ENCODE measurements at places on chromosomes 3 and 15.

- DNase-seq: no peak
- H3K27me3 ChIP-seq: no peaks in the 10 kb centered on the region
- no peak overlapping the region for H3K27ac ChIP-seq
- peaks cover 5% of the 10 kb centered on the region for H3K36me3 ChIP-seq
These were observed 6.5 kb downstream of the KLHL18 start for GRCh38 chr3:47288966-47289910.

- peaks cover 22% of the 10 kb centered on the region for H3K4me1 ChIP-seq
- no peak for DNase-seq
- no peak overlapping the region for H3K4me3 ChIP-seq
- no peaks in the 10 kb centered on the region for H3K27me3 ChIP-seq
- H3K27ac ChIP-seq: peak overlapping the region; percentile 63
These were observed 17.0 kb upstream of the CCNL1 start for GRCh38 chr3:157176934-157177333.

DNA sequence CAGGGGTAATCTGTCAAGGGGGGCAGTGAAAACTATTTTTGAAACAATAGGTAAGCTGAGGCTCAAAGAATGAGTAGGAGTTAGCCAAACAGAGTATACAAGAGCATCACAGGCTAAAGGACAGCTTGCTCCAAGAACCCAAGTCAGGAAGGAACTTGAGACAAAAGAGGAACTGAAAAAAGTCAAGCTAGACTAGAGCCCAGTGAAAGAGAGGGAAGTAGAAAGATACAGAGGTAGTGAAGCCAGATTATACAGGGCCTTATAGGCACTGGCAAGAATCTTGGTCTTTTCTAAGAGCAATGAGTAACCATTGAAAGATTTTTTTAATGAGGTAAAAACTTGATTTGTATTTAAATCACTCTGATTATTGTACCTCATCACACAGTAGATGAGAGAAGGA is 69.9 kb downstream of the FILIP1L start:
- H3K4me3 ChIP-seq: no peak overlapping the region
- no peaks in the 10 kb centered on the region for H3K27me3 ChIP-seq
- DNase-seq: no peak

DNA sequence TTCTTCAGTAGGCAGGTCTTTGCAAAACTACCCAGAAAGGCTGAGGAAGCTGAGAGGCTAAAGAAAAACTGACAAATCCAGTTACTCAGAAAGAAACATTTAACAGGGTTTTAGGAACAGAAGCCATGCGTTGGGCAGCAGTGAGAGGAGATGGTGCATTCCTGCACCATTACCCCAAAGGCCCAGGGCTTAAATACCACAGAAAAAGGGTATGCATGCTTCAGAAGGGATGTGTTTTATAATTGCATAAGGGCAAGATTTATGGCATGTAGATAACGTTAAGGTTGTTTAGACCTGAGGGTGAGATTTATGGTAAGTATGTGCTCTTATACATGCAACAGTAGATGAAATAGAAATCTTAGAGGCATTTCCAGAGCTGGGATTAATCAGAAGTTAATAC is 10.0 kb downstream of the C3orf52 start:
- peaks cover 30% of the 10 kb centered on the region for H3K4me1 ChIP-seq
- peaks cover 2% of the 10 kb centered on the region for H3K36me3 ChIP-seq
- DNase-seq: no peak
- no peak overlapping the region for H3K27ac ChIP-seq
- no peak overlapping the region for H3K4me3 ChIP-seq
- H3K27me3 ChIP-seq: no peaks in the 10 kb centered on the region

GRCh38 chr15:91199511-91199910 is 99.5 kb downstream of the SV2B start:
- DNase-seq: peak; percentile 79
- peaks cover 2% of the 10 kb centered on the region for H3K27me3 ChIP-seq
- H3K36me3 ChIP-seq: no peaks in the 10 kb centered on the region
- no peak overlapping the region for H3K27ac ChIP-seq
- no peaks in the 10 kb centered on the region for H3K4me1 ChIP-seq

GRCh38 chr3:52792413-52792812 is 2.2 kb upstream of the ITIH3 start:
- H3K27me3 ChIP-seq: no peaks in the 10 kb centered on the region
- H3K36me3 ChIP-seq: no peaks in the 10 kb centered on the region
- no peak overlapping the region for H3K27ac ChIP-seq
- peaks cover 10% of the 10 kb centered on the region for H3K4me1 ChIP-seq

DNA sequence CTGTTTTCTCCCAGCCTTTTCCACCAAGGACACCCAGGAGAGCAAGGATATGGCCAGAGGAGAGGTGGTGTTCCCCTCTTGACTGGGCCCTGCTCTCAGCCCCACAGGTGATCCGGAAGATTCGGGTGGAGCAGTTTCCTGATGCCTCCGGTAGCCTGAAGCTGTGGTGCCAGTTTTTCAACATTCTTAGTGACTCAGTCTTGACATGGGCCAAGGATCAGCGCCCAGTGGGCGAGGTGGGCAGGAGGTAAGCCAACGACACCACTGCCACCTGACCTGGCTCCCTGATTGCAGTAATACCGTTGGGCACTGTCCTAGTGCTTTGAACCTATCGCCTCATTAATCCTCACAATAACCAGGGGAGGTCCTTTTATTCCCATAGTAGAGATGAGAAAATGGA is 25.3 kb upstream of the SLC28A1 start:
- no peak overlapping the region for H3K4me3 ChIP-seq
- no peaks in the 10 kb centered on the region for H3K4me1 ChIP-seq
- H3K27ac ChIP-seq: no peak overlapping the region
- no peak for DNase-seq
- no peaks in the 10 kb centered on the region for H3K36me3 ChIP-seq

DNA sequence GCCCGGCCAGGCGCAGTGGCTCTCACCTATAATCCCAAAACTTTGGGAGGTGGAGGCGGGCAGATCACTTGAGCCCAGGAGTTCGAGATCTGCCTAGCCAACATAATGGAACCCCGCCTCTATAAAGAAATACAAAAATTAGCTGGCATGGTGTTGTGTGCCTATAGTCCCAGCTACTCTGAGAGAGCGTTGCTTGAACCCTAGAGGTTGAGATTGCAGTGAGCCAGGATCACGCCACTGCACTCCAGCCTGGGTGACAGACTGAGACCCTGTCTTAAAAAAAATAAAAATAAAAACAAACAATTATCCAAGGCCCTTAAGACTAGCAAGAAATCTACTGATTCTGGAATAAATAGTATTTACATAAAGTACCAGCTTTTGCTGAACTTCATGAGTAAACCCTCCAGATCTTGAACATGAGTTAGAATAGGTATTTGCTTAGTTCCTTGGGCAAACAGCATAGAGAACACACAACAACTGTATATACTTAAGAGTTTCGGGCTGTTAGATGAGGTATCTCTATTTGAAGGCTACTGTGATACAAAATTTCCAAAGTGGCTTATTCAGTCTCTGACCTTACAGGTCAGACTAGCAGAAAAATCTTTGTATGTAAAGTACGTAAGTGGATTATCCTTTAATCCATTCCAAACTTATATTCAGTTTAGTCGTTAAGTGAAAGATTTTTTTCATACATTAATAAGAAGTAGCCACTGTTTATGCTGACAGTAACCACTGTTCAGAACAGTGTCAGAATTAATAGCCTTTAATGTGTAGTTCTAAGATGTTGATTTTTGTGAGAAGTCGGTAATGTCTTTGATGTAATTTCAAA is 171.1 kb upstream of the CGNL1 start:
- H3K27me3 ChIP-seq: no peaks in the 10 kb centered on the region
- H3K27ac ChIP-seq: no peak overlapping the region
- no peak for DNase-seq
- H3K4me3 ChIP-seq: no peak overlapping the region

GRCh38 chr3:110881069-110881468 is 190.5 kb upstream of the NECTIN3 start:
- H3K27ac ChIP-seq: no peak overlapping the region
- peaks cover 4% of the 10 kb centered on the region for H3K4me1 ChIP-seq
- H3K27me3 ChIP-seq: no peaks in the 10 kb centered on the region
- no peak overlapping the region for H3K4me3 ChIP-seq
- DNase-seq: no peak

GRCh38 chr15:51494411-51495314 is 127.9 kb downstream of the DMXL2 start:
- no peak overlapping the region for H3K27ac ChIP-seq
- no peaks in the 10 kb centered on the region for H3K27me3 ChIP-seq
- H3K4me3 ChIP-seq: no peak overlapping the region
- DNase-seq: no peak
- peaks cover 7% of the 10 kb centered on the region for H3K4me1 ChIP-seq
- H3K36me3 ChIP-seq: peaks cover 43% of the 10 kb centered on the region

DNA sequence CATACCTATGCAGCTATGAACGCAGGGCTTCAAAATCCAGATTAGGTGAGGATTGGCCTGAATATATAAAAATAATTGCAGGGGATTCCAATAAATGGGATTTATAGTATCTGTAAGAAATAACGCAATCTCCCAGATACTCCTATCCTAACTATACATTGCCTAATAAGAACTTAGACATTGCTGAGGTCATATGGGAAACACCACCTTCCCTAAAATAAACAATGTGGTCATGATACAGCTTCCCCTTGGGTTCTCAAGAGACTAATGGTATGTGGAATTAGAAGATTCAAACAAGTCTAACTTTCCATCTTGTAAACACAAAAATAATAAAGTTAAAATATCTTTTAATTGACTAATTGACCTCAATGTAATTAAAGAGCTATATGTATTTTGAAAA is 28.2 kb downstream of the UBE3A start:
- H3K4me1 ChIP-seq: peaks cover 19% of the 10 kb centered on the region
- H3K27me3 ChIP-seq: no peaks in the 10 kb centered on the region
- no peak for DNase-seq

DNA sequence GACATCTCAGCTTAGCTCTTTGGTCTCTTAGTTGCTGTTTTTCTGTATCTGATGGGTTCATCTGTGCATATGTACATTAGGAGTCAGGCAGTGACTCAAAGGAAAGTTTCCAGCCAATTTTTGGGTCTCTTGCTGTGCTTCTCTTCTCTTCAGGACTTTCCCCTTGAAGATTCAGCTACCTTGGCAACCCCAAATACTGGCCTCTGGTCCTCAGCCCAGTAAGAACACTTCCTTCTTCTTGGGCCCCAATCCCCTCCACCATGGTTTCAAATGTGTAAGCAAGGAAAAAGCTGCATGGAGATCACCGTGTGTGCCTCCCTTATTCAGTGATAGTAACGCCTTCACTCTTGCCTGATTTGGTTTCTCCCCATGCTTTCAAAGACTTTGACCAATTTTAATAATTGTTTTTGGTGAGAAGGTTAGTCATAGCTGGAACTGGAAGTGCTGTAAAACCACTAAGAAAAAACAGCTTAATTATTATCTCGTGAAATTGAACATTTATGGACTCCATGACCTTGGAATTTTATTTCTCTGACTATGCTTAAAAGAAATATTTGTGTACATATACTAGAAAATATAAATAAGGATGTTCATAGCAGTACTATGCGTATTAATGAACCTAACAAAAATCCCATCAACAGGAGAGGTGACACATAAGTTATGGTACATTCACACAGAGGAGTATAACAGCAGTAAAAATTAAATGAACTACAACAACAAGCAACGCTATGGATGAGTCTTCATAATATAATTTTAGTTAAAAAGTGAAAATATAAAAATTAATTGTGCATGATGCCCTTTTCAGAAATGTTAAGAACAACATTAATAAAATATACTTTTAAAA is 125.3 kb upstream of the BCL6 start:
- DNase-seq: no peak
- no peaks in the 10 kb centered on the region for H3K27me3 ChIP-seq
- H3K27ac ChIP-seq: no peak overlapping the region
- peaks cover 2% of the 10 kb centered on the region for H3K36me3 ChIP-seq
- no peak overlapping the region for H3K4me3 ChIP-seq

- peaks cover 36% of the 10 kb centered on the region for H3K4me1 ChIP-seq
- H3K27me3 ChIP-seq: peaks cover 52% of the 10 kb centered on the region
- H3K36me3 ChIP-seq: peaks cover 2% of the 10 kb centered on the region
- DNase-seq: no peak
- H3K4me3 ChIP-seq: no peak overlapping the region
These were observed 41.9 kb upstream of the SLC6A1 start for GRCh38 chr3:10950476-10951294.
